ENCODE measurements at places on chromosomes 16 and 17.
A peak's percentile ranks its signal among the peaks of the same experiment; 100 is the strongest.

DNA sequence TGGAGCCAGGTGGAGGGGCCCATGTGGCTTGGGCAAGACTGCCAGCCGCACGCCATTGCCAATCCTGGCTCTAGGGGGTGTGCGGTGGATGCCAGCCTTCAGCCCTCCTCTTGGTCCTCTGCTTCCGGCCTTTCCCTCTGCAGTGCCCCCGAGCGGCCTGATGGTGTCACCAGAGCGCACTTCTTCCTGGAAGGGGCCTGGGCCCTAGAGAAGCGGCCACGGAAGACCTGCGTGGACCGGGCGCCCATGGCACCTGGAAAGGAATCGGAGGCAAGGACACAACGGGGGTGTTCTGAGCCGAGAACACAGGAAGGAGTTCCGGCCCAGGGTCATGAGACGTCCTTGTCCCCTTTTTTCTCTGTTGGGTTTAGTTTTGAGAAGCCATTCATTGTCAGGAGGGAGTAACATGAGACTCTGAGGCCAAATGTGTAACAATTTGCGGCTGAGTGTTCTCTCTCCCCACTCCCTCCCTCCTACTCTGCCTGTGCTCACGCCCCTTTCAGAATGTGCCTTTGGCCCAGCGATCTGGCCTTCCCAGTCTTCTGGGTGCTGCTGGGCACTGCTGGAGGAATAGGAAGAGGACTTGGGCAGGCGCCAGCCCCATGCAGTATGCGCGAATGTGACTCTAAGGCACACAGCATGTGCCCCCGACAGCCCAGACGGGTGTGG is 92.8 kb downstream of the IRX3 start:
- no peak for DNase-seq

DNA sequence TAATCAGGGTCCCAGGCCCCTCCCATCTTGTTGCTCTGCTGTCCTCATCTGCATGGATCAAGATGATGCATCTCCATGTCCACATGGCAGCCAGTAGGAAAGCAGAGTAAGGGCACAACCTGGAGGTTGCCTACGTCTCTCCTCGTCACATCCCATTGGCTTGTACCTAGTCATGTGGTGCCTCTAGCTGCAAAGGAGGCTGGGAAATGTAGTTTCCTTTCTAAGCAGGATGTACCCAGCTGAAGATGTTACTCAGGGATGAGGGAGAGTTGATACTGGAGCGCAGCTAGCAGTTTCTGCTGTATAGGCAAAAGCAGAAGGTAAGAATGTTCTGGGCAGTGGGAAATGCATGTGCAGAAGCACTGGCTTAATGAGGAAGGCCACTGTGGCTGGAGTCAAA is 20.8 kb downstream of the ABCC1 start:
- no peak for DNase-seq

DNA sequence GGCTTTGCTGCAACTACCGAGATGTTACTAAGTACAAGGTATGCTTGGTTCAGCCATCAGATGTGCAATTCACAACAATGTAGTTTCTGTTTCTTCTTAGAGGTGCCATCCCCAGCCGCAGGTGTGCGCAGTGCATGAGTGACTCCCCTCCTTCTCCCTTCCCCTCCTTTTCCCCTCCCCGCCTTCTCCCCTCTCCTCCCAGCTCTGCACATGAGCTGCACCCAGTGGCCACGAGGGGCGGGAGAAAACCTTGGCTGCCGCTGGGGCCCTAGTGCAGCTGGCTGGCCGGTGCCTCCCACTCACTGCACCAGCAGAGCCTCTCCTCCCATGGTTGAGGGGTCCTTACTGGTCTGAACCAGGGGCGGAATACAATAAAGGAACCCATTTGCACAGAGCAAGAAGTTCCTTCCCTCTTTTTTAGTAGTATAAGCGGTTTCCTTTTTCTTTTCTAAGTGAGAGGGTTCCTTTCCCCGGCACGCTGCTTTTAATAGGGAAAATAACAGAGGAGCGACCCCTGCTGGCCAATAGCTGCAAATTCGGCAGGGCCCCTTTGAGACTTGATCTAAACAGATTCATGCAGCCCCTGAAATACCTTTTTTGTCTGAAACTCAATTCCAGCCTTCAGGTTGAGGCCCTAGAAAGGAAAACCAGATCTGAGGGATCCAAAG is 7.8 kb upstream of the CCL15 start:
- no peak for DNase-seq

GRCh38 chr17:19249681-19250080 is 12.5 kb downstream of the EPN2 start:
- no peak for DNase-seq

DNA sequence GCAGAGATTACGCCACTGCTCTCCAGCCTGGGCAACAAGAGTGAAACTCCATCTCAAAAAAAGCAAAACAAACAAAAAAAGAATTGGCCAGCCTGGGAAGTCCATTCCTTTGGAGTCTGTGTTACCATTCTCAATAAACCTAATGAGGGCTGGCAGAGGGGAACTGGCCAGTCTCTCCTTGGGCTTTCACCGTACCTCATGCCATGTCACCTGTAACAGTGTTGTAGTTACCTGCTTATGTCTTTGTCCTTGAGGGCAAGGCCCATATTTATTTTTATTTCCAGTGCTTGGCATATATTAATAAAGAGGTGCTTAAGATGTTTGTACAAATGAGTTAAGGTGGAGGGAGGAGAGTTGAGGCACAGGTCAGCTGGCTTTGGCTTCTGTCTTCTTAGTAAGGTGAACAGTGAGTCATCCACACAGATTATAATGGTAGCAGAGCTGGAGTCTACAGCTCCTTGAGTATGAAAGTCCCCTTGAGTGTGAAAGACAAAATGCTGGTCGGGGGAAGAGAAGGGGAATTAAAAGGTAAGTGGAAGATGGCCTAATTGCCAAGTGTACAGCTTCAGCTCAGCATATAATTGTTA is 8.4 kb downstream of the C1QBP start:
- no peak for DNase-seq

DNA sequence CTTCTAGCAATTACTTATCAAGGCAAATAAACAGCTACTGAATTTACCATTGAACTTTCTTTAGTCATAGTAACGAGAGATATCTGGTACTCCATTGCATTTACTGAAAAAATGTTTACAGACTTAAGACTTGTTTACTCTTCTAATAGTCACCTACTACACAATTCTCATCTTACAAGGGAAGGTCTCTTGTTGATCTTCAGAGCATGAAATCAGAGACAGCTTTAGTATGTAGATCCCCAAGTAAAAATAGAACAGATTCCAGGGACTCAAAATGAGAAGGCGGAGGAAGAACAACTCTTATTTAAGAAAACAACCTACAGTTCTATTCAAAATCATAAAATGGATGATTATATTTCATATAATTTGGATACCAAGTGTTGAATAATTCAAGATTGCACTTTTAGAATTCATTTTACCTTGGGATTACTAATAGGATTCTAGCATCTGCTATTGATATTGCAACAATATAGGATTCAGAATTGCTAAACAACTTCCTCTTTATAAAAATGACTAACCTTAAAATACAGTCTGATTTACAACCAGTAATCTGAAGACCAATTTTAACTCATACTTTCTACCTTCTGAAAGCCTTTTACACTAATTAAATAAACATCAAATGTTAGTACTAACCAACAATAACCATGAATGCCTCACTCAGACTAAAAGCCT is 20.8 kb downstream of the UBE2G1 start:
- DNase-seq: no peak

DNA sequence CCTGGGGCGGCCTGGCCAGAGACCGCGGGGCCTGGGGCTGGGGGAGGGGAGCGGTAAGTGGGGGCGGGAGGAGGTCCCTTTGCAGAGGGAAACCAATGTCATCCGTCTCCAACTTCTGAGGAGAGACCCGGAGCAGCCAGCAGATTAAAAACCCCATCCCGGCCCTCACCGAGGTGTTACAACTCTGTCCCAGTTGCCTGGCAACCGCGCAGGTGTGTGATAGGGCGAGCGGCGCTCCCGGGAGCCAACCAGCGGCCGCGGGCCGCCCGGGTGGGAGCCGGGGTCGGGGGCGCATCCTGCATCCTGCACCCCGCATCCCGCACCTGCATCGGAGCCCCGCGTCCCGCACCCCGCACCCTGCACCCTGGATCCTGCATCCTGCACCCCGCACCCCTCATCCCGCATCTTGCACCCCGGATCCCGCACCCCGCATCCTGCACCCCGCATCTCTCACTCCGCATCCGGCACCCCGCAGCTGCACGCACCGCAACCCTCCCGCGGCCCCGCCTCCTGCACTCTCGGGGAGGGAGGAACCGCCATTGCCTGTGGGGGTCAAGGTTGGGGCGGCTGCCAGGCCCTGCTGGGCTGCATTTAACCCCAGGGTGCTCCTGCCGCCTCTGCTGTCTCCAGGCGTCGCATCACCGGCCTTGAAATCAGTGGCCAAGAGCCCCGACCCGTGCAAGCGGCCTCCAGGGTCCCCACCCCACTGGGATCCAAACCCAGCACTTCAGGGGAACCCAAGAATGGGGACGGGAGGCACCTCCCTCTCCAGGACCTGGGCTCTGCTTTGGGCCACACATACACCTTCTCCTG is 47.3 kb downstream of the RTN4RL1 start:
- DNase-seq: no peak

DNA sequence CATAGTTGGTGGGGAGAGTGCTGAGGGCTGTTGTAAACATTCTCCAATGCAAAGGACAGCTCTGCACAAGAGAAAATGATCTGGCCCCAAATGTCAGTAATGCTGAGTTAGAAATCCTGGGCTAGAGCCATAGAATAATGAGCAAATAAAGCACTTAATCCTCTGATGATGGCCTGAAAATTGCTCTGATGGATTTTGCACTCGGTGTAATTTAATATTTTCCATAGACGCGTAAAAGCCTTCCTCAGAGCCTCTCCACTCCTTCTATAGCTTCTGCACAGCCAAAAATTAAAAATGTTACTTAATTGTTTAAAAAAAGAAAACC is 23.7 kb downstream of the FAM20A start:
- no peak for DNase-seq

DNA sequence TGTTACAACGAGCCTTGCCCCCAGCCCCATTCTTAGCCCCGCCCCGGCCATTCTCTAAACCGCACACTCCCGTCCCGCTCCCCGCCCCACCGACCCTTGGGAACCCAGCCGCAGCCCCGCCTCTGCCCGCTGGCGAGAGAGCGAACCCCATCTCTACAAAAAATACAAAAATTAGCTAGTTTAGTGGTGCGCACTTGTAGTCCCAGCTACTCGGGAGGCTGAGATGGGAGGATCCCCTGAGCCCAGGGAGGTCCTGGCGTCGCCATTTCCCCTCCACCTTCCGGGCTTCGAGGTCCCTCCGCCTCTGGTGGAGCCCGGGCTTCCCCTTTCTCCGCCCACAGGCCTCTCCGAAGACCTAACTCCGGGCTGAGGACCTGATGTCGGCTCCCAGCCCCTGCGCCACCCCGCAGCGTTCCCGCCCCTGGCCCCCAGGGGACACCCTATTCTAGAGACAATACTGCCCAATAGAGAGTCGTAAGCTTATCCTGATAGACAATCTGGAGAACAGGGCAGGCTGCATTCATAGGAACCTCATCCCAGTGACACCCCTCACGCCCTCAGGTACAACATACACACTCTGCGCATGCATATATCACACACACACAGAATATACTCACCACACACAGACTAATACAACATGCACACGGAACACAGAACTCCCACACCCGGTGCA is 480 bp upstream of the PROCA1 start:
- DNase-seq: peak; percentile 50

- no peak for DNase-seq
Observed at GRCh38 chr16:17635183-17635582, 164.4 kb upstream of the XYLT1 start.

DNA sequence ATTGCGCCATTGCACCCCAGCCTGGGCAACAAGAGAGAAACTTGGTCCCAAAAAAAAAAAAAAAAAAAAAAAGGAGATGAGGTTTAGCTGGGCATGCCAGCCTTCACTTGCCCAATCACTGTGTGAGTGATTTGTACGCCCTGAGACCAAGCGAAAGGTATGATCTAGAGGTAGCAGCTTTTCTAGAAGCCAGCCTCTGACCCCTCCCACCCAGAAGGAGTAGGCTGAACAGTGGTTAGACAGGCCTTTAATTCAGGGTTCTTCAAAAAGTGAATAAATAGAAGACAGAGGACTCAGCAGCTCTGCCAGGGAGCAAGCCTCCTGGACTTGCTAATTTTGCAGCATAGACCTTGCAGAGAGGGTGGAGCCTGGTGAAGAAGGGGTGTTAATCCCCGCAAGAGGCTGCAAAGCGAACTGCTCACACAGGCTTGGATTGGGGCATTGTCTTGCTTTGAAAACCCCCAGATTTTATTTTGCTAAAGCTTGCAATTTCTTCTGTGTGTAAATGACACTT is 7.1 kb upstream of the CYTH1 start:
- DNase-seq: no peak

DNA sequence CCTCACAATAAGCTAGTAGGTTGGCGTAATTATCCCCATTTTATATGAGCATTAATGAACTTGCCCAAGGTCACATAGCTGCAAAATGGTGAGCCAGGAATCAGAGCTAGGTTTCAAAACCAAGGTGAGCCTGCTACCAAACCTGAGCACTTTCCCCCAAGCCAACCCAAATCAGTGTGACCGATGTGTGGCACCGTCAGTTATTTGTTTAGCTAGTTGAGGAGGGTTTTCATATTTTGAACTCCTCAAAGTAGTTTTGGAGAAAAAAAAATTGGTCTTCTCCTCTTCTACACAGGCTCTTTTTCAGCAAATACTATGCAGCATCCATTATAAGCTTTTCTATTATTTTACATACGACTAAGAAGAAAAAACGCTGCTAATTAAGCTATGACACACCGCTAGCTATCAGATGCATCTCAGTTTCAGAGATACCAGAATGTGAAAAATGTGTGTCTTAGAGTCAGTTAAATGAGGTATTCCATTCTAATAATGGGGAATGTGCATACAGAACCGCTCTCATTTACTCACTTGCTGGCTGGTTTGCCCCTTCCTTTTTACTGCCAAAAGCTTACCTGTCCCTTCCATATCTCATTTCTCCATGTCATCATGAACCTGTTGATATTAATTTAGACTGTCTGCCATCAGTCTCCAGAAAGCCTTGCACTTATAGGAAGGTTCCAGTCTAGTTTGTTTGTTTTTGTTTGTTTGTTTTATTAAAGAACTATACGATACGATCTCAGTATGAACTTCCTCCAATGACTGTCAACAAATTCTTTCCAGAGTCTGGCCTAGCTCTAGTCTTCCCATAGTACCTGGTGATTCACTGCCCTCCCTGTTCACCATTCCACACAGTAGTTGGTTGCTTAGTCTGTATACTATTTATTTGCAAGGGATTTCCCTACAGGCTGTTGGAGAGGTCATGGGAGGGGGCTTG is 2.2 kb upstream of the TBX4 start:
- DNase-seq: no peak

GRCh38 chr17:43771463-43771862 is 7.3 kb downstream of the DUSP3 start:
- no peak for DNase-seq
